ENCODE measurements at places on chromosomes 3 and 15.

- DNase-seq: no peak
Observed at GRCh38 chr3:42515391-42515916, 13.0 kb downstream of the VIPR1 start.

- no peak for DNase-seq
Observed at GRCh38 chr15:86932456-86932855, 852.8 kb downstream of the AGBL1 start.

GRCh38 chr3:18086078-18086477 is 339.1 kb downstream of the SATB1 start:
- no peak for DNase-seq

GRCh38 chr15:69860921-69861320 is 236.8 kb downstream of the TLE3 start:
- DNase-seq: no peak

DNA sequence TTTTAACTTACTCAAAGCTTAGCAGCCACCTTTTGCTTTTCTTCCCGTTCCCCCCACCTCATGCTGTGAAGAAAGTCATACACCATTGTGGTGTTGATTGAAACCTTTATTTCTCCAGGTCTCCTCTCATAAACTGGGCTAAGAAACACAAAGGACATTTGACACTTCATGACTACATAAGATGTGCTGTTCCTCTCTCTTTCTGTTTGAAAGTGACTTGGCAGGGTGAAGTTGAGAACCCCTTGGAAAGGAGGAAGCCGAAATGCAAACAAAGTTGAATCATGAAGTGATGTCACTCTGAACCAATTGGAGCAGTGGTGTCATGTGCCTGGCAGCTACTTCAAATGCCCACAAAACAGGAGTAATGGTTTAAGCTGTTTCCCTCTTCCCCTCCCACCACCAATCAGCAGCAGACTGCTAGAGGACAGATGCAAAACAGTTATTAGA is 174.7 kb downstream of the IGF1R start:
- no peak for DNase-seq

GRCh38 chr3:134313847-134314587 is 60.2 kb downstream of the AMOTL2 start:
- DNase-seq: no peak

GRCh38 chr3:72530426-72530825 is 317.8 kb downstream of the SHQ1 start:
- DNase-seq: no peak

- no peak for DNase-seq
Observed at GRCh38 chr3:176757429-176757828, 439.9 kb downstream of the TBL1XR1 start.

- DNase-seq: no peak
Observed at GRCh38 chr3:42605546-42606173, 5.2 kb downstream of the NKTR start.

- no peak for DNase-seq
Observed at GRCh38 chr3:53269888-53270880, 14.4 kb upstream of the TKT start.

- DNase-seq: no peak
Observed at GRCh38 chr3:197181741-197182140, 116.7 kb downstream of the DLG1 start.

DNA sequence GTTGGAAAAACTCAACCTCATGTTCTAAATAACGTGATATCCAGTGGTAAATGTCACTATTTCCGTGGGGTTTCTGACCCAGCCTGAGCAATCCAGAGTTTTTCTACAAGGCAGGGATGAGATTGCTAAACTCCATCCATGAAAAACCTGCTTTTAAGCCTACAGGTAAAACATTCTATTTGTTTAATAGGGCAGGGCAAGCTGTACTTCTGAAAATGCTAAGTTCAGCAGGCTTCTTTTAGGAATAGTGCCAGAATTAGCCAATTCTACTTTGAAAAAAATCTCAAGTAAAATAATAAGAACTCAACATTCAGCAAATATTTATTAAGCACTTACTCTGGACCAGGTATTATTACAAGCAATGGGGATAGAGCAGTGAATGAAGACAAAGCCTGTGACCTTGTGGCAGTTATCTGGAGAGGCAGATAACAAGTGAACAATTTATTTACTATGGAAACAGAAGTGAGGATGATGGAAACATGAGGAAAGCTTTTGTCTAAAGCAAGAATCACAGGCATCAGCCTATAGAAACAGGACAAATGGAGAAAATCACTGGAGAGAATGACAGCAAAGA is 13.3 kb downstream of the RPSA start:
- DNase-seq: no peak

DNA sequence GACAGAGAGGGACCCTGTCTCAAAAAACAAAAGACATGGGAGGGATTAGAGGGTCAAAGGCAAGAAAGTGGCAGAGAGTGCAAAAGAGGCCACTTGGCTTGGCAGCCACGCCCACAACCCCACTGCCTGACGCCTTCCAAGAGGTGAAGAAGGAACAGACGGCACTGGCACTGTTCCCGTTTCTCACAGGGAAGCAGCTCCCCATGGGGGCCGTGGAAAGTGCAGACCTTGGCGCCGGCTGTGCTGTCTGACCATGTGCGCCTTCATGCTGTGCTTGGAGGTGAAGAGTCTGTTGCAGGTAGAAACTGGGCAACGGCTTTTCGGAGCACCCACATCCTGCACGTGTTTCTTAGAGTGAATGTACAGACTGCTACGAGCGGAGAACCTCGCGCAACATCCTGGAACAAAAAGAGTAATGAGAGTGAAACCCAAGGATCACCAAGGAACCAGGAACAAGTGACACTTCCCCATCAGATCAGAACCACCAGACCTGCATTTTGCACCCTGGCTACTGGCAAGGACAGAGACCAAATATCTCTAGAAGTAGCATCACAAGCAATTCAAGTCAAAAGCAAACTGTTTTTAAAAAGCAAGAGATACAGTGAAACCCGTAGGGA is 9.7 kb downstream of the ZXDC start:
- DNase-seq: no peak

DNA sequence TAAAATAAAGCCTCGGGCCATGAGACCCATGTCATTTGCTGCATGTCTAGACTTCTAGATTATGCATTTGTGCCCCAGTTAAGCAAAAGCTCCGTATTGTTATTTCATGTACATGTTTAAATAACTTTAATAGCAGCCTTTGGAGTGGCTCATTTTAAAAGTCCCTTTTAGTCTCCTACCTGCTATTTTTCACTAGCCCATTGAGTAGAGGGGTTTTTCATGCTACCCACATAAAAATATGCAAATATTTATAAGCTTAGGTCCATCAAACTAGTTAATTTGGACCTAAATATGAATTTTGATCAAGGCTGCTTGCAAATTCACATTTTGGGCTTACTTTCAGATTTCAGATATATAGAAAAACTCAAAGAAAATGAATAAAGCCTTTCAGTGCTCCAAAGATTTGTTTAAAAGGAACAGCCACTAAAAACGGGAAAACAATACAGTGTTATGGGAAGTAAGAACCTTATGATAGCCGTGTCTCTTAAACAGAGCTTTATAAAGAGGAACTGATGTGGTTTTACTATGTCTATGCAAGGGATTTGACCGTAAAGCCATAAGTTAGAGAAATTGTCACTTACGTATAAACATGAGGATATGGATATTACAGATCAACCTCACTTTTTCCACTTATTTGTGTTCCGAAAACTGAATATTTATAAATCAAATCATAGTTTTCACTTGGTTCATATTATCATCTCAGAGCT is 30.0 kb downstream of the FILIP1L start:
- no peak for DNase-seq

- no peak for DNase-seq
Observed at GRCh38 chr3:194960446-194961032, 274.9 kb downstream of the FAM43A start.

- DNase-seq: no peak
Observed at GRCh38 chr3:63584681-63585080, 67.8 kb upstream of the SNTN start.

DNA sequence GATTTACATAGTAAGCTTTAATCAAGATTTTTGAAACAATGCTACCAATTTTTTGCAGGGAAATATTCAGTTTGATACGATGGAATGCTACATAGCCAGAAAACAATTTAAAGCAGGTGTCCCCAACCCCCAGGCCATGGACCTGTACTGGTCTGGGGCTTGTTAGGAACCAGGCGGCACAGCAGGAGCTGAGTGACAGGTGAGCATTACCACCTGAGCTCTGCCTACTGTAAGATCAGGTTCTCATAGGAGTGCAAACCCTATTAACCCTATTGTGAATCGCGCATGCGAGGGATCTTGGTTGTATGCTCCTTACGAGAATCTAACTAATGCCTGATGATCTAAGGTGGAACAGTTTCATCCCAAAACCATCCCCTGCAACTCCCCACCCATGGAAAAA is 322.6 kb upstream of the NECTIN3 start:
- no peak for DNase-seq

- DNase-seq: no peak
Observed at GRCh38 chr15:86756688-86757087, 677.0 kb downstream of the AGBL1 start.

- no peak for DNase-seq
Observed at GRCh38 chr3:182682263-182683241, 110.8 kb upstream of the ATP11B start.
